ENCODE measurements at places on chromosomes 16 and 17.

DNA sequence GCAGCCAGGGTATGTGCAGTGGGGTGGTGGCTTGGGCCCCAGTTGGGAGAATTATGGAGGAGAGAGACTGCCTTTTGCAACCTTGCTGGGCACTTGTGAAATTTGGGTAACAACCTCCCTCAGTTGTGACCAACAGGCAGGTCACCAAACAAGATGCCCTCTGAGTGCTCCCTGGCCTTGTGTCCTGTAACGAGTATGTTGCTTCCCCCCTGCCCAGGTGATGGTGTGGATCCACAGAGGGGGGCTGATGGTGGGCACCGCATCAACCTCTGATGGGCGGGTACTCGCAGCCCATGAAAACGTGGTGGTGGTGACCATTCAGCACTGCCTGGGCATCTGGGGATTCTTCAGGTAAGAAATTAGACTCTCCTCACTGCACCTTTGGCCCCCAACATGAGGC lies 74.3 kb downstream of the SLC6A2 start:
- DNase-seq = no peak

DNA sequence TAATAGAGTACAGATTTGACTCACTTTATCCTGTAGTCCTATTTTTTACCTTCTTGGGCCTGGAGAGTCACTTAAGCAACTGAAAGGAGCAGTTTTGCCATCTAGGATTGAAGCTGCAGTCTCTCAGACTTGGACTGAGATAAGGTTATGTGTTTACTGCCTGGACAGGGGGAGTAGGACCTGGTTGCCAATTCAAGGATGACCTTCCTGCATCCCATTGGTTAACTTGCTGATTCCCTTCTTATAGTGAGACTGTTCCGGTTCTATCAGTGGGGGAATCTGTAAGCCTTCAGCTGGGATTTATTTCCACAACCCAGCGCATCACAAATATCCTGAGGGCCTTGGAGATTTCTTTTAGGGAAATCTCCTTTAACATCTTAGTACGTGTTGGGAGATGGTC lies 2.9 kb downstream of the UBN1 start:
- DNase-seq = no peak

DNA sequence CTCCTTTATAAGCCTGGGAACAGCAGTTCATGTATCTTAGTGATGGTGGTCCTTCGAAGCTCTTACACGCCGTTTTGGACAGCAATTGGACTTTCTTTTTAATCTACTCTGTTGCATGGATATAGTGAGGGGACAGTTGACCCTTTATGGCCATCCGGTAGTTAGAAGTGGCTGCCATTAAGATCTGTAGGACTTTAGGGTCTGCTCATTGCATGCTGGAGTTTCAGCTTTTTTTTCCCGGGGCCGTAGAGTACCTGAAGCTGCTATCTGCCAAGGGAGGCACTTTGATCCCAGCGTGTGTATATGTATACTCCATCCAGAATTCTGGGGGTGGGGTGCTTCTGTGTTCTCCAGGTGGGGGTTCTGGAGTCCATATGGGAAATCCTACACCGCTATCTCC lies 1.2 kb downstream of the CYB5D1 start:
- DNase-seq = no peak

DNA sequence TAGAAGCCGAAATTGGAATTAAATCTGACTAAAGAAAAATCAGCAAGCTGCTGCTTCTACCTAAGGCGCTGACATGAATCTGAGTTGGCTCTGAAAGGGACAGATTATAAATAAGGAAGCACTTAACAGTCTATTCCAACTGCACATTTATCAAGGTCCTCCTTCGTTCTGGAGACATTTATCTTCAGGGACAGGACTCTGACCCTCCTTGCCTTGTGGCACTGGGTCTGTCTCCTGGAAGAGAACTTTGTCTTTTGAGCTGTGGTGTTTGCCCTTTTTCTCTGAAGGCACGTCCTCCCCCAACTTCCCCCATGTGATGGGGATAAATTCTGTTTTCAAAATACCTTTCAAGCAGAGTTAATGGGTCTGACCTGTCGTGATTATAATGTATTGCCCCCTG lies 47.0 kb upstream of the MARCHF10 start:
- no peak for DNase-seq

GRCh38 chr16:2160915-2161551 lies 5.5 kb downstream of the TRAF7 start:
- no peak for DNase-seq

DNA sequence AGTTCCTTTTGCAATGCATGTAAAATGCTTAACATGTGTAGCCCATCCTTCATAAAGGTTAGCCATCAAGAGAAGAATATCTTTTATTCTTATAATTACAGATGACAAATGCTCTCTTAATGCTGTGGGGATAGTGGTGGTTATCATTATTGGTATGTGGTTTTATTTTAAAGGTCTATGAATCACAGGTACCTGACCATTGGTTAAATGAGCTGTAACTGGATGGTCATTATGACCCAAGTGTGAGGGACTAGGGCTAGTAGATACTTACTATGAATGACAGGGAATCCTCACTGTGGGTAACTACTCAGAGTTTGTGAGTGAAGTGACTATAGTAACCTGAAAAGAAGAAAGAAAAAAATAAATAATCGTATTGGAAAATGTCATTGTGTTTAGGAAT lies 78.8 kb downstream of the CDRT15 start:
- no peak for DNase-seq

DNA sequence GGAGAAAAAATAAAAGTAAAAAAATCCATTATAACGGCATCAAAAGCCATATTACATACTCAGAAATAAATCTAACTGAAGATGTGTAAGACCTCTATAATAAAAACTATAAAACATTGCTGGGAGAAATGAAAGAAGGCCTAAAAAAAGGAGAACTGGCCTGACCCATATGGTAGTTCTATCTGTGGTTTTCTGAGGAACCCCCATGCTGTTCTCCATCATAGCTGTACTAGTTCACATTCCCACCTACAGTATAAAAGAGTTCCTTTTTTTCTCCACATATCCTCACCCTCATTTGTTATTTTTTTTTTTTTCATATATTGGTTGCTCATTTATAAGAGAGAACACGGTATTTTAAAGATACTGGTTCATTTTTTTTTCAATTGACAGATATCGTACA lies 191.8 kb downstream of the STX8 start:
- DNase-seq = no peak

- DNase-seq = no peak
Observed at GRCh38 chr17:19752216-19753050, 4.3 kb upstream of the ALDH3A1 start.
